Astrocyte (in vitro differentiated cells and primary cell): ENCODE measurements at places on chromosomes 5 and 9. TPM values are rescaled to one million over a fixed set of nuclear protein-coding genes. Genes with fewer than 3 reads are reported as not detected.
A peak's percentile ranks its signal among the peaks of the same experiment; 100 is the strongest.

DNA sequence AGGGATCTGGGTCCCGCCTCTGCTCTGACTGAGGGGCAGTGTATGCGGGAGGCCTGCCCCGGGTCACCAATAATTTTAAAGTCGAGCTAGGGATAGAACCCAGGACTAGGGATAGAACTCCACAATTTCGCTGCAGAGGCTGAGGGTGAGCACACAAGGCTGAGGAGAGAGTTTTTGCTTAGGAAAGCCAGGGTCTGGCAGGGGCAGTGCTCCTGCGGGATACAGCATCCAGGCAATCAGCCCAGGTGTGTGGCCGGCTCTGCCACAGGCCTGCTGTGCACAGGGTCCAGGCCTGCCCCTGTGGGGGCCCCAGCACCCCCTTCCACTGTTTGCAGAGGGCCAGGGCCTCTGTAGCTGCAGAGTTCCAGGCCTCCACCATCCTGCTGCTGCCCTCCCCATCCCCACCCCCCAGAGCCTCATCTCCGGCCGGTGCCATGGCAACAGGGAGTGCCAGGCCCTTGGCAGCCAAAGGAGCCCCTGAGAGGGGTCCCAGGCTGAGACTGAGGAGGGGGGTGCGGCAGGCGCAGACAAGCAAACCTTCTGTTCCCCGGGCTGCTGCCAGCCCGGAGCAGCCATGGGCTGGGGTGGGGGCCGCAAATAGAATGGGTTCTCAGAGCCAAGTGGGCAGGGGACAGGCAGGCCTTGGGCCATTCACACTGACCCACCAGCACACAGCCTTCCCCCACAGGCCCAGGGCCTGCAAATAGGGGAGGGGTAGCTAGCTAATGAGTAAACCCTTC lies 8.6 kb downstream of the PDGFRB start:
- DNase-seq, result no peak
- peaks cover 47% of the 10 kb centered on the region for H3K4me1 ChIP-seq
- no peak overlapping the region for H3K27ac ChIP-seq
- H3K4me3 ChIP-seq, result no peak overlapping the region

DNA sequence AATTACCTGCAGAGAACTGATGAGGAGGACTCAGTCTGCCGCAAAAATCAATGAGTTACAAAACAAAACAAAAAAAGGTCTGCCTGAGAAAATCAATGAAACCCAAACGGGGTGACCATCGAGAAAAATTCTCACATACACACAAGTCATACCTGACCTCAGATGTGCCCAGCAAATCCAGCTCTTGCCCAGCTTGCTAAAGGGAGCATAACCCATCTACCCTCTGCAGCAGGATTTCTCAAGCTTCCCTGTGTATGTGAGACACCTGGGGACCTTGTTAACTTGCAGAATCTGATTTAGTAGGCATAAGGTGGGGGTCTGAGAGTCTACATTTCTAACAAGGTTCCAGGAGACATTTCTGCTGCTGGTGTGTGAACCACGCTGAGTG lies 126.3 kb downstream of the TLE1 start:
- peaks cover 42% of the 10 kb centered on the region for H3K4me1 ChIP-seq
- H3K27me3 ChIP-seq, result no peaks in the 10 kb centered on the region
- DNase-seq, result no peak

GRCh38 chr5:112862085-112862484 lies 998 bp downstream of the SRP19 start:
- H3K4me1 ChIP-seq, result peaks cover 23% of the 10 kb centered on the region
- H3K27ac ChIP-seq, result peak overlapping the region; percentile 87
- H3K36me3 ChIP-seq, result peaks cover 18% of the 10 kb centered on the region

DNA sequence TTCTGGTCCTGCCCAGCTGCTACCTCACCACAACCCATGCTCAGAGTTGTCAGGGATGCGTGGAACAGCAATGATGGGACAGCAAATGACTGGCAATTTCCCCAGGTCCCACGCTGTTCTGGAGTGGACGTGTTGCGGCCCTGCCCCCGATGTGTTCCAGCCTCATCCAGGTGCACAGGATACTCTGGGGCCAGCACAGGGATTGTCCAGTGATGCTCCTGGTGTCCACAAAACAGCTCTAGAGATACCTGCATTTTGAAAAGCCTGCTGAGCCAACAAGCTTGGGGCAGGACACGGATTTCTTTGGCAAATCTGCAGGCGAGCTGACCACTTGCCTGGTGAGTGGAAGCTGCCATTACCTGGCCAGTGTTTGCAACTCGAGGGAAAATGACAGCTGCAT lies 88.7 kb downstream of the ANKRD33B start:
- H3K27ac ChIP-seq, result no peak overlapping the region
- no peaks in the 10 kb centered on the region for H3K27me3 ChIP-seq
- no peak overlapping the region for H3K4me3 ChIP-seq
- peaks cover 3% of the 10 kb centered on the region for H3K4me1 ChIP-seq

- no peak overlapping the region for H3K27ac ChIP-seq
- DNase-seq, result no peak
- no peak overlapping the region for H3K4me3 ChIP-seq
- no peaks in the 10 kb centered on the region for H3K27me3 ChIP-seq
These were observed 25.7 kb upstream of the FBXL7 start for GRCh38 chr5:15474143-15474719.

The ELAVL2 gene
- 19.1 and 22.2 TPM in 2 replicates for total RNA-seq

- H3K36me3 ChIP-seq, result no peaks in the 10 kb centered on the region
- H3K4me1 ChIP-seq, result peaks cover 58% of the 10 kb centered on the region
- no peak overlapping the region for H3K4me3 ChIP-seq
- no peaks in the 10 kb centered on the region for H3K27me3 ChIP-seq
These were observed 197.0 kb downstream of the AOPEP start for GRCh38 chr9:94923326-94924089.

The NAIP gene
- 5.1 and 6.0 TPM in 2 replicates for total RNA-seq

DNA sequence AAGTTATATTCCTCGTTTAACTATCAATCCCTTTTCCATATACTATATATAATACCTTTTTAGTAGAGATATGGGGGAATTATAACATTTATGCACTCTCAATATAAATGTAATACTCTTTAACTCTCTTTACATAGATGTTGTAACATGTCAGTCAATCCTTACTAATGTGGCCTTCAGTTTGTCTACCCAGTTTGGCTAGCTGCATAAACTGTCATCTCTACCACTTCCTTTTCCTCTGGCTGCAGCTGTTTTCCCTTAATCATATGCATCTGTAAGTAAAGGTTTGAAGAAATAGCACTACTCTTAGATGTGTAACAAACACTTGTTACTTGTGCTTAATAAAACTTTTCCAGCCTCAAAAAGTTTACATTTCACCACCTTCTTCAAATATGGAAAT lies 13.4 kb downstream of the ABHD17B start:
- no peak for DNase-seq
- H3K4me3 ChIP-seq, result no peak overlapping the region
- no peaks in the 10 kb centered on the region for H3K27me3 ChIP-seq
- no peaks in the 10 kb centered on the region for H3K4me1 ChIP-seq
- no peak overlapping the region for H3K27ac ChIP-seq

- peaks cover 13% of the 10 kb centered on the region for H3K27me3 ChIP-seq
- no peaks in the 10 kb centered on the region for H3K36me3 ChIP-seq
- peaks cover 7% of the 10 kb centered on the region for H3K4me1 ChIP-seq
- no peak within 1 kb of the TSS for H3K27ac ChIP-seq
- DNase-seq, result peak; percentile 12
- peak within 1 kb of the TSS; percentile 32 for H3K4me3 ChIP-seq
These were observed at the start of gene RGS3 for GRCh38 chr9:113463418-113464285. RGS3 (plus strand) TSS chr9:113463727; CDS start chr9:113463803, 76 bp downstream.

- no peak overlapping the region for H3K27ac ChIP-seq
- no peak overlapping the region for H3K4me3 ChIP-seq
- no peaks in the 10 kb centered on the region for H3K4me1 ChIP-seq
- DNase-seq, result peak; percentile 34
- no peaks in the 10 kb centered on the region for H3K36me3 ChIP-seq
These were observed 88.9 kb downstream of the SLF1 start for GRCh38 chr5:94707359-94707758.

GRCh38 chr5:60403343-60404006 lies 296.5 kb downstream of the DEPDC1B start:
- DNase-seq, result no peak
- no peak overlapping the region for H3K27ac ChIP-seq
- H3K36me3 ChIP-seq, result no peaks in the 10 kb centered on the region
- no peak overlapping the region for H3K4me3 ChIP-seq
- no peaks in the 10 kb centered on the region for H3K27me3 ChIP-seq
- no peaks in the 10 kb centered on the region for H3K4me1 ChIP-seq
